ENCODE measurements at places on chromosomes 2 and 18.

GRCh38 chr2:10497797-10498251 lies 49.7 kb upstream of the ODC1 start:
- peak; percentile 92 for DNase-seq

DNA sequence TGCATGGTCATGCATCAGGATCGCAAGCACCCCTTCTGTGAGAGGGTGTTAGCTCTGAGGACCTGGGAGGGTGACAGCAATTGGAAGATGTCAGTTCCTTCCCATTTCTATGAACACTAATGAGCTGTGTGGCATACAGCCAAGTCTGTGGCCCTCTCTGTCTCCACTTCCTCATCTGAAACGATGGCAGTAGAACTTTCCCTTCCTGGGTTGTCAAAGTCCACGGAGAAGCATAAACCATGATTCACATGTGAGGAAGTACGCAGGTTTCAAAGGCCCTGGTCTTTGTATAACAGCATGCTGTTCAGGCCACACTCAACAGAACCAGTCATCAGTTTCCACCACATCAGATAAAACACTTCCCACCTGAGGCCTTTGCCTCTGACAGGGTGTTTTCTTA lies 167.4 kb upstream of the RAB6C start:
- DNase-seq: peak; percentile 13

DNA sequence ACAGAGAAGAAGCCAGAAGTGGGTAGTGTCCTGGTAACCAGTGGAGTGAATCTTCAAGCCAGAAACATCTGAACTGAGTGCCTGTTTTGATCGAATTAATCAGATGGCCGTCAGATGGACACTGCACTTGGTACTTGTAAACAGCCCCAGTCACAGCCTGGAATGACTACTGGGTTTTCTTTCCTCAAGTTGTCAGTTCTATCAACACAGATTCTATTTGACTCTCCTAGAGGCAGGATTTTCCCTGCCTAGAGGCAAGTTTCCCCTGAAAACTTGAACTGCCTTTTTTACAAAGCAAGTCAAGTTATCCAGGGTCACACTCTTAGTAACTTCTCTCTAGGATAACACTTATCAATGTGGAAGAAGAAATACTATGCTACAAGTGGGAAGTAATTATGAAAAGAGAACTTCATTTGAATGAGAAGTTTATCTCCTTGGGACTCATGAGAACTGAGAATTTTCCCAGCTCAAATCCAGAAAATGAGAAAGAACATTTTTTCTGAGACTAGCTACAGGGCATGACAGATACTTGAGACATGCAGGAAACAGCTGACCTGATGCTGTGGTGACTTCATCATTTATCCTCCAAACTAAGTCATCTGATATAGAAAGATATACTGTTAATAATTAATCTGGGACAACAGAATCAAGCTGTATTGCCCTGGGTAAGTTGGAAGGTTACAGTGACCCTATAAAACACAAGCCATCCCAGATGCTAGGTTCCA lies 36.0 kb downstream of the SULT1C2 start:
- no peak for DNase-seq

DNA sequence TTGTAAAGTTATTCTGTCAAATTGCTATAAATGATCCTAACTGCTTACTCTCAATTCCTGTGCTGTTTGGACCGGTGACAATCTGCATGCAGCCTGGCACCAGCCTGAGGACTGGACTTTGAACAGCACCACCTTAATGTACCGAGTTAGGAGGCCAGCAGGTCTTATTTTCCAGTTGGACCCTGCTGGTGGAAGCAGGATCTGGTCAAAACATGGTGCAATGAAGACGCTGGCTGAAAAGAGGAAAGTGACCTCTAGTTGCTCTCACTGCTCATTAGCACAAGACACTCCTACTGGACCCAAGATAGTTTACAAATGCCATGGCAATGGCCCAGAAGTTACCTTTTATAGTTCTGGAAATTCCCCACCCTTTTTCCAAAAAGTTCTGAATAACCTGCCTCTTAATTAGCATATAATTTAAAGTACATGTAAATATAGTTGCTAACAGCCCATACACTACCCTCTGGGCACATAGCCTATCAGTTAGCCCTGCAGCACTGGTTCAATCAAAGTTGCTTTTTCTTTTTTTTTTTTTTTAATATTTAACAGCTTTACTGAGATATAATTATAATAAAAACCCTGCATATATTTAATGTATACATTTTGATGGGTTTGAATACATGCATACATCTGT lies 35.8 kb downstream of the RBKS start:
- DNase-seq: no peak

GRCh38 chr2:217286833-217287232 lies 427.0 kb upstream of the TNP1 start:
- no peak for DNase-seq

DNA sequence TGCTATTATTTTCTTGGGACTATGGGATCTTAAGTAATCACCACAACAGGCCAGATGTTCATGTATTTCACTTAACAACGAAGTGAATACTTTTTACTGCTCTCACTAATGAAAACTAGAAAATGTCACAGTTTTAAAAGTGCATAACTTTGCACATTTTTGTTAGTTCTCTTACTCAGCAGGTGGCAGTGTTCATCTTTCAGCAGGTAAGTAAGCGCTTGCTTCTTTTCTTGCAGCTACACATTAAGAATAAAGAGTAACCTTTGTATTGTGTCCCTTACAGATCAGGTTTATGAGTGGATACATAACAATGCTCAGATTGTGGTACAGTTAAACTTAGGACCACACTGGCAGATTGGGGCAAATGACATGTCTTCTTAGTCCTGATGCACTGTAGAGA lies 61.0 kb downstream of the DAW1 start:
- DNase-seq: no peak

DNA sequence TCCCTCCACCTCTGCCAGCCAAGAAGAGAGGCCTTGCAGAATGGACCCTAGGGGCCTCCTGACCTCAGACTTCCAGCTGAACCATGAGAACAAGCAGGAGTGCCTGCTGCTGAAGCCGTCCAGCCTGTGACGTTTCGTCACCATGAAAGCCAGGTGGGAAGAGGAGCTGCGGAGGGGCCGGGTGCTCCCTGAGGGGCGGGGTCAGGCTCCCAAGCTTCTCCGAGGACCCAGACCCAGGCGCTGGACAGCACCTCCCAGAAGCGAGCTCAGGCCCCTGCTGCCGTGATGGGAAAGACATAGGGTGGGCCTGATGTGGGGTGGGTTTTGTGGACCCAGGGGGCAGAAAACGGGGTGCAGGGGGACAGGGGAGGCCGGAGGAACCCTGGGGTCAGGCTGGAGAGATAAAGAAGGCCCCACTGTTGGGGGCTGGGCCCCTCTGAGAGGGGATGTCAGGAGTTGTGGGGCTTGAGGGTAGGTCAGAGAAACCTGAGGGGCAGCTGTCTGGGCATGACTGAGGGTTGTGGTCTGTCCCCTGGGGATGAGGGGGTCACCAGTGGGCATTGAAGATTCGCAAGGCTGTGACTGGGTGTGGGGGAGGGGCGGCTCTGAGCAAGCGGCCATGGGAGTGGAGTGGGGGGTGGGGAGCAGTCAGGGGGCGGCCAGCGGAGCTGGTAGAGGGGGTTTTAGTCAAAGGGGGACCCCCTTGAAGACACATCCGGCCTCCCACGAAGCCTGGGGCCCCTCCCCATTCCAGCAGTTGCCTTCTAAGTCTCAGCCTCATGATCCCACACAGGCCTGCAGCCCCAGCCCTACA lies 73.4 kb upstream of the ODC1 start:
- DNase-seq: no peak

DNA sequence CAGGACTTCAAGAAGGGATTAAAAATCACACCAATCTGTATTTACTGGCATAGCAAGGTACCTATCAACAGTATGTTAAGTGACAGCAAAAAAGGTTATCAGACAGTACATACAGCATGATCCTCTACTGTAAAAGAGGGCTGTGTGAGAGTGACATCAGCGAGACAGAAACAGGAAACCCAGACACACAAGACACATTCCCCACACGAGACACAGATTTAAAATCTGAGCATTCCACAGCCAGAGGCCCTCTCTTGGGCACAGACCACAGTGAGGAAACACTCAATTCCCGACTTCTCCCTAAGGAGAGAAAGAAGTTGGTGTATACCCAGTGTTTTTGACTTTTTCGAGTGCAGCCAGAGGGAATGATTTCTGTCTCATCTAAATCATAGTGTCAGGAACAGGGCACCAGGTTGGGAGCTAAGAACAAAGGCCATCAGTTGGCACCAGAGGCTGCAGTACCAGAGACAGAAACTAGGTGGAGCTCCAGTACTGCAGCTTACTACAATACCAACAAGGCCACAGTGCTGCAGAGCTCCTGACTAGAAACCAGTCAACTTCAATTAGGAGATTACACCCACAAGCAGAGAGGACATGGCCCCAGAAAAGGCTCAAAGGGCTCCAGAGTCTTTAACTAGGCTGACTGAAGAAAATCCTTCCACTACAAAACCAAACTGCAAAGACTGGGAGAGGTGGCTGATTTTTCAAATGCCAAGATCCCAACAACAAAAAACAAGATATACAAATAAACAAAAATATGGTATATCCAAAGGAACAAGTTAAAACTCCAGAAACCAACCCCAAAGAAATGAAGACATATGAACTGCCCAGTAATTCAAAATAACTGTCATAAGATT lies 41.0 kb downstream of the UNC50 start:
- DNase-seq: peak; percentile 88

- no peak for DNase-seq
These were observed 60.4 kb downstream of the SETBP1 start for GRCh38 chr18:44741085-44741484.

GRCh38 chr2:64485961-64486360 lies 32.0 kb downstream of the LGALSL start:
- DNase-seq: no peak

- no peak for DNase-seq
These were observed 53.4 kb upstream of the SETBP1 start for GRCh38 chr18:44627280-44627679.

GRCh38 chr2:29714333-29714732 lies 207.1 kb downstream of the ALK start:
- DNase-seq: no peak

DNA sequence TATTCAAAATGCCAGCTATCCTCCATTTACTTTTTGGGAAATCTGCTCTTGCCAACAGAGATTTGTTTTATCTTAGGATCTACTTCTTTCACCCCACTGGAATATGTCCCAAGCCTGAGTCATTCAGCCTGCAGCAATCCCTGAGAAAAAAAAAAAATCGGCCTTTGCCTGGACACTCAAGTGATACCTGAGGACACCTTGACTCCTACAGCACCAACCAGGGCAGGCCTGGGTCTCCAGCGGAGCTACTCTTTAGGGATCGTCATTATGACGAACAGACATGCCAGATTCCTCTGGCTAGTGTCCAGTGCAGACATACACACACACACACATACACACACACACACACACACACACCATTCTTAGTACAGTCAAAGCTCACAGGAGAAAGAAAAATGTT lies 2.2 kb upstream of the UGT1A6 start:
- DNase-seq: peak; percentile 74

DNA sequence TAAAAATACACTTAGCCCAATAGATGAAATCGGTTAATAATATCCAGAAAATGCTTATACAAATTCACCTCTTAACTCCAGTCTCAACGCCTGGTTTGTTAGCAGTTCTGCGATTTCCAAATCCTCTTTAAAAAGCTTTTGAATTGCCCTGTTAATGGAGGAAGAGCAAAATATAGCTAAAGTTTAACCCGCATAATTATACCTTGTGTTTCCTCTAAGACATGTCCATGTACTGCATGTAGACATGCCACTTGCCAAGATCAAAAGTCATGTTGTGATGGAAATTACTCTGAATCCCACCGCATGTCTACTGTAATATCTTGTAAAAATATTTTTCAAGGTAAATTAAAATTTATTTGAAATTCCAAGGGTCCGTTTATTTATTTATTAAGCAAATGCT lies 291.2 kb upstream of the LRP1B start:
- DNase-seq: no peak

DNA sequence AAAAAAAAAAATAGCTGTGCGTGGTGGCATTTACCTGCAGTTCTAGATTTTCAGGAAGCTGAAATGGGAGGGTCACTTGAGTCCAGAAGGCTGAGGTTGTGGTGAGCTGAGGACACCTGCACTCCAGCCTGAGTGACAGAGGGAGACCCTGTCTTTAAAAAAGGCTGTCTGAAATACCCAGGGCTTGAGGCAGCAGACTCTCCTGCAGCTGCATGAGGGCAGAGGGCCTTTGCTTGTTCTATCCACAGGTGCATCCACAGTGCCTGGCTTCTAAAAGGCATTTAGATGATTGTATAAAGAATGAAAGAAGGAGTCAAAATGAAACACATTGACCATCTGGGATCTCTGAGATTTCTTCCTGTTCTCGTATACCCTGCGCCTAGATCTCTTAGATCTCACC lies 152.9 kb downstream of the MGAT5 start:
- no peak for DNase-seq

DNA sequence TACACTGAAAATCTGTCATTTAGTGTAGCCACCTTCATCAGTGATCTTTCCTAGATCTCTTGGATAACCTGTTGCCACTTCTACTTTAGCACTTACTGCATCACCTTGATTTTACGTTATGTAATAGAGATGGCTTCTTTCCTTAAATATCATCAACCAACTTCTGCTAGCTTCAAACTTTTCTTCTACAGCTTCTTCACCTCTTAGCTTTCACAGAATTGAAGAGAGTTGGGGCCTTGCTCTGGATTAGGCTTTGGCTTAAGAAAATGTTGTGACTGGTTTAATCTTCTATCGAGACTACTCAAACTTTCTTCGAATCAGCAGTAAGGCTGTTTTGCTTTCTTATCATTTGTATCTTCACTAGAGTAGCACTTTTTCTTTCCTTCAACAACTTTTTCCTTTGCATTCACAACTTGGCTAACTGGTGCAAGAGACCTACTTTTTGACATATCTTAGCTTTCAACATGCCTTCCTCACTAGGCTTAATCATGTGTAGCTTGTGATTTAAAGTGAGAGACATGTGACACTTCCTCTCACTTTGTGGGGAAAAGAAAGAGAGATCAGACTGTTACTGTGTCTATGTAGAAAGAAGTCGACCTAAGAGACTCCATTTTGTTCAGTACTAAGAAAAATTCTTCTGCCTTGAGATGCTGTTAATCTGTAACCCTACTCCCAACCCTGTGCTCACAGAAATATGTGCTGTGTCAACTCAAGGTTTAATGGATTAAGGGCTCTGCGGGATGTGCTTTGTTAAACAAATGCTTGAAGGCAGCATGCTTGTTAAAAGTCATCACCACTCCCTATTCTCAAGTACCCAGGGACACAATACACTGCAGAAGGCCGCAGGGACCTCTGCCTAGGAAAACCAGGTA lies 99.6 kb downstream of the ATL2 start:
- no peak for DNase-seq

GRCh38 chr18:34223164-34223892 lies 1.4 kb downstream of the NOL4 start:
- no peak for DNase-seq

Data from trophoblast cell (in vitro differentiated cells and primary cell).